Stimulated activated CD8-positive, alpha-beta memory T cell treated with anti-CD3 and anti-CD28 coated beads, Interleukin-15, amount 100 ng/mL, for 48 hours (primary cell): ENCODE measurements at places on chromosomes 11 and 22.

DNA sequence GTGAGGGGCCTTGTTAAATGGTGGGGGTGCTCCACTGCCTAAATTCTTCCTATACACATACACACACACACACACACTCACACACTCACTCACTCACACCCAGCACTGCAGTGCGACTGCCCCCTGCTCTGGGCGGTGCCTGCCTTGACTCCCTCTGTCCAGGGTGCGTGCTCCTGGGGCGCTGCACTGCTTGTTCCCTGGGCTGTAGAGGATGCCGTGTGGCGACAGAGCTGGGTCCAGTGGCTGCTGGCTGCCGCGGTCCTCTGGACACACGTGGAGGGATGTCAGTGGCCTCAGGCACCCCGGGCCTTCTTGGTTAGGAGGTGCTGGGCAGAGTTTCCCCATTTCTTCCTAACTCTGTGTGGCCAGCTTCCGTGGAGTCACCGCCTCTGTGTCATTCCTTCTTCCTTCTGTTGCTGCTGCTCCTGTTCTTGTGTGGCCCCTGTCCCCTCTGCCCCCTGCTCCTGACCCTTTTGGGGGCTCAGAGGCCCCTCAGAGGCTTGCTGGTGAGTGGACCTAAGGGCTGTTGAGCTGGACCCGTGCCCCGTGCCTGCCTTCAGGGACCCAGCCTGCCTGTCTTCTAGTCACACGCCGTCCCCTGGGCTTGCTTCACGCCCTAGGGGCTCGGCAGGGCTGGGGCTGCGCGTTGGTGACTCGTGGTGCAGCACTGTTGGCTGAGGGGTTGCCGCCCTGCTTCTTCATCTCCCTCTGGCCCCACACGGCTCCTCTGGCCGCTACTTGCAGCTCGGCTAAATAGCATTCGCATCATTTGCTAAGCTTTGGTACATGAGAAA, 147.0 kb downstream of the TBC1D22A start:
- no peak for DNase-seq

DNA sequence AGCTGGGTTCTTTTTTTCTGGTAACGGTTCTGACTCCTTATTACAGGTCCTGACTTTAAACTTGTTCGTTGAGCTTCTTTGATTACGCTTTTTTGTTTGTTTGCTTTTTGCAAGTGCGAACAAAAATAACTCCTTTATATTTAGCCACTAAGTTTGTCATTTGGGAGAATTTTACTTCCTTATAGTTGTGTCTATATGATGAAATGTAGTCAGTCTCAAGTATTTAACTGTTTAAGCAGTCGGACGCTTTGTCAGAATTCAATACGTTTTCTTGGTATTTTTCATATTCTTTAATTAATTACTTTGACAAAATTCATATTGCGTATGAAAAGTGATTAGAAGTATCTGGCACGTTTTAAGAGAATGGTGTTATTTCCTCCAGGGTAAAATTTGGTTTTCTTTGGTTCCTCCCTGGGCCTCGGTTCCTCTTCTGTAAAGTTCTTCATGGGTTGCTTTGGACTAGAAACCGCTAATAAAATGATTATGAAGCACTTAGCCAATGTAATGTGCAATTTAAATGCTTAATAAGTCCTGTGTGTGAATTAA, 1.3 kb downstream of the CBL start:
- DNase-seq: no peak

GRCh38 chr22:47198801-47199251, 436.4 kb downstream of the TBC1D22A start:
- no peak for DNase-seq

GRCh38 chr11:119266063-119266462, 50.9 kb downstream of the MCAM start:
- DNase-seq: no peak

DNA sequence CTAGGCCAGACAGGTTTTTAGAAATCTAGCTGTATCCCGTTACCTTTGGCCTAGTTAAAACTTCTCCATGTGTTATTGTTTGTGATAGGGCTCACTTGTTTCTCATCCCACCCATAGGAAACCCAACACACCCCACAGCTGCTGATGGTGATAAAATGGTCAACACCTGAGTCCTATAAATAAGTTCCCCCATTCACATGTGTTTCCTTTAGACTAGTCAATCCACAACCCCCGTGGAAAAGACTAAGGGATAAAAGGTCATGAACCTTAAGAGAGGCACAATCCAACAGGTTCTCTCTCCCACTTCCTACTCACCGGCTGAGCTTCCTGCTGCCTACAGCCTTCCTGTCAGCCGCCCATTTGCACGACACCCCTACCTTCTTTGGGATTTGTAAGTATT, 768.4 kb downstream of the JRKL start:
- DNase-seq: no peak

DNA sequence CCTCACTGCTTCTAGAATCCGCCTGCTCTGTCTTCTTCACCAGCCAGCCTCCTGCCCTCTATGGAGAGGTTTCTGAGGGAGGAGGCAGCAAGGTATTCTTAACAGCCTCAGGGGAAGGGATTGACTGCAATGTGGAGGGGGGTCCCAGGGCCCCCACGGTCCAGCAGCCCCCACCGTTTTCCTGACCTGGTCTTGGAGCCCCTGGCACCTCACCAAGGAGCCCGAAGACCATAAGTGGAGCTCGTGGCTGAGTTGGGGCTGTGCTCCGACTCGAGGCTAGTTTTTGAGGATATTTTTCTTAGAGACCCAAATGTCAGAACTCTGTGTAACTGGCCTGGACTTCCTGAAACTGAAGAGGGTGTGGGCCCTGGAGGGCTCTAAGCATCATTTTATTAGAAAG, 590.0 kb downstream of the BRD1 start:
- no peak for DNase-seq

GRCh38 chr11:114401311-114401710, 845 bp downstream of the RBM7 start:
- no peak for DNase-seq

DNA sequence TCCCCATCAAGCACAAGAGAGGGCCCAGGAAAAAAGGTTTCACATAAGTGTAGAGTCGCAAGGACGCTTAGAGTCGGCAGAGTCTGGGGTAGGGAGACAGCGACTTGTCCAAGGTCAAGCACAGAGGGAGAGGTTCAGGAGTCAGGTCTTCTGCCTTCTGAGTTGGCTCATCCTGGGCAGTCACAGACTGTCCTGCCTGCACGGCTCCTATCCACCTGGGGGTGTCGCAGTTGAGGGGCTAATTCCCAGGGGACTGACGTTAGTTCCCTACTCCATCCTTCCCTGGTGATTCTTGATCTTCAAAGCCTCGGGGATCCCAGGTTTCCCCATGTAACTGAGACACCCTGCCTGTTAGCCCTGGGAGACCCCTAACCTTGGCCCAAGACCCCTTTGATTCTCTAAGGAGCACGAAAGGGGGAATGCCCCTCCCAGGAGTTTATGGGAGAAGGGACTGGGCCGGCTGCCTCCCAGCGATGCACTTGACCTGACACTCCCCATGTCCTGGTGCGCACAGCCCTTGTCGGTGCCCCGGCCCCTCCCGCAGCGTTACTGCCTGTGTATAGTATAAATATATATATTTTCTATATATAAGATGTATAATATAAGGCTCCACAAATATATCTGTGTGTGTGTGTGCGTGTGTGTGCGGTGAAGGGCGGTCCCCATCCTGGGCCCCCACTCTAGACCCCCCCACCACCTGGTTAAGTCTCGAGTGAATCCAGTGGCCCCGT, 14.7 kb upstream of the TAB1 start:
- DNase-seq: no peak

DNA sequence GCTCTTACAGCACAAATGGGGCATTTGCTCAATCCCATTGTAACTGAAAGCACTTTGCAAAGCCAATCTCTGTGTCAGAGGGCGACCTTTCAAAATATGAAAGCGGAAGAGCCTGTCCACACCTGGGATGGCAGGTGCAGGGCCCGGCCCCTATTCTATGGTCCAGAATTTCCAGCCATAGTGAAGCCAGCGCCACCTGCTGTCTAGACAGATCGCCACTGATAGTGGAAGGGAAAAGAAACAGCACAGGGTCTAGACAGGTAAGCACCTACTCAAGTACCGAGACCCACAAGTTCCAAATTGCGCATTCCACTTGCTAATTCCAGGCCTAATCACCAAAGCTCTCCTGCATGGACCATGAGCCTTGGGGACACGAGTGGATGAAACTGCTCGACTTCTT, 141.4 kb downstream of the NTM start:
- DNase-seq: no peak

- no peak for DNase-seq
Measured at GRCh38 chr11:118851970-118852369, 31.7 kb upstream of the CXCR5 start.

DNA sequence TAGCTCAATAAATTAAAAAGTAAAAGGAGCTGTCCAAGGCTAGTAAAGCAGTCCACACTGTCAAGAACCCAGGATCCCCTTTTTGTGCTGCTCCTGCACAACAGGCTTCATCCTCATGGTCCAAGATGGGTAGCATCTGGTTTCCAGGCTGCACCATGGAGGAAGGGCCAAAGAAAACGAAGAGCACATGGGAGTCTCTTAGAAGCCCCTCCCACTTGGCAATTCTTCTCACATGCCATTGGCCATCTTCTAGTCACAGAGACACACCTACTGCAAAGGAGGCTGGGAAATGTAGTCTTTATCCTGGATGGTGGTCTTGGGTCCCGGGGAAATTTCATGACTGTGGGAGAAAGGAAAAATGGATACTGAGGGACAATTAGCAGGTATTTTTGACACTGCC, 37.8 kb downstream of the PRR5L start:
- DNase-seq: no peak

- DNase-seq: no peak
Measured at GRCh38 chr11:119305556-119306372, 11.2 kb downstream of the MCAM start.

DNA sequence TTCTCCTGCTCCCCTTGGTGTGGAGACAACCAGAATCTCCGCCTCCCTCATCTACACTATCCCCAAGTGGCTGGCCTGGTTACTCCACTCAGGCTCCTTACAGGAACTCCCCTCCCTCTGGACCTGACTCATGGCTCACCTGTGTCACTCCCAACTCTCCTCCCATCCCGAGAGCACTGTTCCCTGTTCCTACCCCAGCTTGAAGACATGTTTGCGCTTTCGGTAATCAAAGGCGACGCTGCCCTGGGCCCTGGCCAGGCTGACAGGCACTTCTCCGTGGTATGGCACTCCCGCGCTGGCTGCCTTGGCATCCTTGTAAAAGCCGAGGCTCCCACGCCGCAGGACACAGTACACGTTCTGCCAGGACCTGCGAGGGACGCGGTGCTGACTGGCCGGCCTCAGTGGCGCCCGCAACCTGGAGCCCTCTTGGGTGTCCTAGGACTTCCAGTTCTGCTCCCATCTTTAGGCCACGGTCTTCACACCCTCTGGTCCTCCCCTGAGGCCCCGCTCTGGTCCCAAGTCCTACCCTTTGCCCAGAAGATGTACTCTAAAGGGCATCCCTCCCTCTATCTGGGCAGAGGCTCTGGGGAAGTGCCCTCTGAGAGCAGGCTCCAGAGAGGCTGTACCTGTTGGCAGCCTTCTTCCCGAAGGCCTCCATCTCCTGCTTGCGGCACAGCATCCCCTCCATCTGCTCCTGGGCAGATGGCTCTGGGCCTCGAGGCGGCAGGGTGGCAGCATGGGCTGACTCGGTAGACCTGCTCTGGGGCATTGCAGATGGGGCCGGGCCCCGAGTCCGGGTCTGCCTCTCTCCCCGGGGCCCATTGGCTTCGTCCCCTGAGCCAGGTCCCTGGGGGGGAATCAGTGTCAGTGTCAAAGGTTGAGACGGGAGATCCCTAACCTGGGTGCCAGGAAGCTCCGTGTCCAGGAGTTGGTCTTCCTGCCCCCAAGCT, 9.4 kb upstream of the RBM4B start:
- DNase-seq: no peak

GRCh38 chr11:45267052-45267451, 19.1 kb downstream of the SYT13 start:
- DNase-seq: no peak
